ENCODE measurements at places on chromosomes 12 and 14. TPM values are rescaled to one million over a fixed set of nuclear protein-coding genes. Genes with fewer than 3 reads are reported as not detected.

Gene MYF5
- not detected for total RNA-seq

Gene ZNF219
- 1.7 TPM for total RNA-seq

DNA sequence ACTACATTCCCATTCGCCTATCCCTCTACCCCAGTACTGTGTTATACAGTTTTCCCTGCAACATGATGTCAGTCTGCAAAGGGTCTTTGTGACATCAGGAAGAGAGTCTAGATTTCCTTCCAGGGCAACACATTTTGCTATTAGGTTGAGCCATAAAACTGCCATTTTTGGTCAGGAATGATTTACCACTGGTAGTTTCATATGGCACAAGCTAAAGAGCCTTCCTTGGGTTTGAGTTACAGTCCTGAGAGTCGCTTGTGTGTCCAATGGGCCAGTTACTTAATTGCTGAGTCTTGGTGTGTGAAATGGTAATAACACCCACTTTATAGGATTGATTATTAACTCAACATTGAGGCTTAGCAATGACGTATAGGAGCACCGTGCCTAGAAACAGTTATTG is 22.6 kb upstream of the AMIGO2 start:
- DNase-seq, result peak; percentile 19

GRCh38 chr14:104086210-104086660 is 735 bp downstream of the ASPG start:
- no peak for DNase-seq

All from fibroblast of villous mesenchyme (primary cell).